ENCODE measurements at places on chromosomes 12 and 14.

- DNase-seq: no peak
These were observed 42.7 kb downstream of the ALX1 start for GRCh38 chr12:85322715-85323114.

DNA sequence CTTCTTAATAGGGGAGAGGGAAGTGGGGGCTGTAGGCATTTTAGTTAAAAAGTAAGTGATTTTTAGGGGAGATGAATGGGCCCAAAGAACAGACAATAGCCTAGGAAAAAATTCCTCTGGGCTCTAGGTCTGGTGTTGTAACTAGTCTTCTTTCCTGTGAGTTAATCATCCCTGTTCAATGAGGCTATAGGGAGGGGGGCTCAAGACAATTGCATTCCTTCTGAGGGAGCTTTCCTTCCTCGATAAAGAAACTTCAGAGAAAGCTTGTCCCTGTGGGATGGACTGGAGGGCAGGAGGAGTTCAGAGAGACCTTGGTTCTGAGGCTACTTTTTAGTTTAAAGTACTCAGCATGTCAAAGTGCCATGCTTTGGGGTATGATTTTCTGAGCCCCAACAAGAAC lies 127.2 kb downstream of the BBS10 start:
- DNase-seq: no peak

GRCh38 chr12:54032086-54032619 lies 697 bp upstream of the HOXC5 start:
- no peak for DNase-seq

GRCh38 chr12:39277416-39277815 lies 165.5 kb downstream of the KIF21A start:
- no peak for DNase-seq

DNA sequence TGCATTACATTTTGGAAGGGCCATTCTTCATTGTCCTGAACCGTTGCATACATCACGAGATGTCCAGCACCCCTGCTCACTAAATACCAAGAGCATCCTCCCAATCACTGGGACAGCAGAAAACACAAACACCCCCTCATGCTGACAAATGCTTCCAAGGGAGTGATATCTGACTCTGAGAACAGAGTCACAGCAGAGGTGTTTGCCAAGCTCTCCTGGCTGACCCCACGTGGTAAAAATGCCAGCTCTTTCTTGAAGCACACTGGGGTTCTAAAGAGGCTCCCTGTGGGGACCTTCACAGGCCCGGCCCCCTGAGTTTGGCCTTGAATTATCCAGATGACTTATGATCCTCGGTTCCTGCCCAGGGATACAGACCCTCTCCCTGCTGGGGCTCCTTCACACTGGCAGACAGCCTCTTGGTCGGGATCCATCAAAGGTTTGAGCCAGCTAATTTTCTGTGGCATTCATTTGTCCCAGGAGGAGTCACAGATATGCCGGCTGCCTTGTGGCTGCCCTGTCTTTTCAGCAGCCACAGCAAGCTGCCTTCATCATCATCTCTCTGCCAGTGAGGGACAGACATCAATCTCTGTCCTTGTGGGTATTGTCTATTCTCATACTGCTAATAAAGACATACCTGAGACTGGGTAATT lies 43.1 kb upstream of the PSMC1 start:
- DNase-seq: no peak
